ENCODE measurements at places on chromosomes 4 and X.
A peak's percentile ranks its signal among the peaks of the same experiment; 100 is the strongest.

DNA sequence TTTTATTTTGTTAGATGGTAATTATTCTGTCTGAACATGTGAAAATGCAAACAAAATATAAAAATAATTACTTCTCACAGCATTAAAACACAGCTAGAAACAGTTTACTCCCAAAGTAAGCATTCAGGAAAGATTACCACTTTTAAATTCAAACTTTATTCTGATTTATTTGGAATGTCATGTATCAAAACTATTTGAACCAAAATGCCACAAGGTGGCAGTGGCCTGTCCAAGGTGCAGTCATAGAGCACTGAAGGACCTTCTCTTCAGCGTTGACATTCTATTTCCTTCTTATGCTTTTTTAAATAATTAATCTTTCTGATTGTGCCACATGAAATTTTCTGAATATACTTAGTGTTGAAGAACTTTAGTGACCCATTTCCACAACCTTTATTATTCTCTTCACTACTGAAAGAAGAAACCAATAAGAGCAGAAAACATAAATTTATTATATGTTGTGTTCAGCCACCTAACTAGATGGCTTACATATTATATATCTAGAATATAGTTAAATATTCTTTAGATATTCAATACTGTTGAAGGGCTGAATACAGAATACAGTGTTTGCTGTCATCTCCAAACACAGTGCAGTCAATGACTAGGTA, 283.6 kb downstream of the CFAP299 start:
- DNase-seq: no peak

- DNase-seq: no peak
Observed at GRCh38 chrX:101232316-101232715, 12.7 kb downstream of the DRP2 start.

DNA sequence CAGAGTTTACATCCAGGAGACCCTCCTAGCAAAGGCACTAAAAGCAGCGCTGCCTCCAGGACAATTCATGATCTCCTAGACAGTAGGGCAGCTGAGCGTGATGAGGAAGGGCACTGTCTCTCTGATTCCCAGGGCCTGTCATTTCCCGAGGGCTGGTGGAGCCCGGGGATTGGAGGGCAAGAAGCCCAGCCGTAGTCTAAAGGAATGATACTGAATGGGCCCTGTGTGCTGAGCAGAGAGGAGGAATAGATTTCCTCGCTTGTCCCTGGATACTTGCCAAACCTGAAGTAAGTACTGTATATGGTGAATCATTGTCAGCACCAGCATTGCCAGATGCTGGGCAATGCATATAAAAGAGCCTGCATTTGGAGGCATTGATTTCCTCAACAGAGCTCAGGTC, 88.0 kb upstream of the SLITRK2 start:
- DNase-seq: no peak

- DNase-seq: no peak
Observed at GRCh38 chr4:169205075-169205743, 65.5 kb downstream of the SH3RF1 start.

DNA sequence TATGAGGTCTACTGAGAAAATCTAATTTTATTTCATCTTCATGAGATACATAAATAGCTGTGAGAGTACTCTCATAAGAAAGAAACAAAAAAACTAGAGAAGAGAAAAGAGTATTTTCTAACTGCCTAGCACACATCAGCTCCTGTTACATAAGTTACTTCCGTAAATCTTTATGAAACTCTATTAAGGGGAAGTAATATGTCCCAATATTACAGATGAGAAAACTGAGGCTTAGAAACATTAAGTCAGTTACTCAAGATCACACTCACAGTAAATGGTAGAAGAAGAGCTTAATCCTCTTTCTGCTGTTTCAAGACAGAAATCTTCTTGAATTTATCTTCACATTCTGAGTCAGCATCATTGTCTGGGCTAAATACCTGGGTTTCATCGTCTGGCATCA, 164.1 kb downstream of the DTHD1 start:
- DNase-seq: no peak

- DNase-seq: no peak
Observed at GRCh38 chr4:27791640-27792039, 931.0 kb downstream of the STIM2 start.

DNA sequence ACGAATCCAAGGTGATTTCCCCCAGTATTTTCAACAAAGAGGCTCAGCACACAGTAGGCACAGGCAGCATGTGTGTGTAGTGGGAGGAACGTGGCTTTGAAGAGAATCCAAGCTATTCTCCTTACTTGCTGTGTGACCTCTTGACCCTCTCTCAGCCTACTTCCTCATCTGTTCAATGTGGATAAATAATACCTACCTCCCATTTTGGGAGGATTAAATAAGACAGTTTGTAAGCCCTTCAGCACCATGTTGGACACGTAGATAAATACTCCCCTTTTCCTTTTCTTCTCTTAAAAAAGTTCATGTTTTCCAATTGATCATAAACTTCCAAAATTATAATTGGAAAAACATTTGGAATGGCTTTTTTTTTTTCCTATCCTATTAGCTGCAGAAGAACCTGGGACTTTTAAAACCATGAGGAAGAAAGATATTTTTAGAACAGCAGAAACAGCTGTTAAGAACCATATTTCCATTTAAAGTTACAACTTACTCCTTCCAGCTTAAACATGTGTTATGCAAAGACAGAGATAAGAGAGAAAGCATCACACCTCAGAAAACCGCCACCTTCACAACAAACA, 56.1 kb upstream of the TMEM131L start:
- no peak for DNase-seq

- DNase-seq: no peak
Observed at GRCh38 chr4:124903995-124904722, 191.6 kb upstream of the ANKRD50 start.

GRCh38 chrX:20668550-20668949, 401.8 kb upstream of the RPS6KA3 start:
- DNase-seq: no peak

- no peak for DNase-seq
Observed at GRCh38 chrX:104370089-104370488, 115.4 kb upstream of the ESX1 start.

- no peak for DNase-seq
Observed at GRCh38 chr4:101795704-101796103, 5.2 kb downstream of the BANK1 start.

DNA sequence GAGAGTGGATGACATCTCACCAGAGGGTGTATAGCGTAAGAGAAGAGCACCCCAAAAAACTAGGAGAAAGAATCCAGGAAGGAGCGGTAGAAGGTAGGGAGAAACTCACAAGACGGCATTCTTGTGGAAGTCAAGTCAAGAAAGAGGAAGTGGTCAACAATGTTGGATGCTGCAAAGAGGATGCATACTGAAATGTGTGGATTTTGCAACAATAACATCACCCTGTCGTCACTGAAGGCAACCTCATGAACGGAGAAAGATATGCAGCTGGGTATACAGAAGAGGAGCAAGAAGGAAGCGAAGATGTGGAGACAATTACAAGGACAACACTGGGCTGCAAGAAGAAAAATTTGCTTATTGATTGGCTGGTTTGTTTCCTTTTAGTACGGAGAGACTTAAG, 11.4 kb upstream of the TAPT1 start:
- no peak for DNase-seq

- DNase-seq: no peak
Observed at GRCh38 chr4:130855533-130855932, 1759.6 kb downstream of the C4orf33 start.

- DNase-seq: no peak
Observed at GRCh38 chrX:129984111-129984958, 1.9 kb downstream of the BCORL1 start.

GRCh38 chr4:152500800-152501434, 35.0 kb downstream of the FBXW7 start:
- peak; percentile 86 for DNase-seq

- DNase-seq: no peak
Observed at GRCh38 chr4:84582988-84583875, at the start of gene CDS1. Gene CDS1, plus strand, starts transcription at chr4:84583127. Its CDS starts 275 bp downstream, at chr4:84583402.

DNA sequence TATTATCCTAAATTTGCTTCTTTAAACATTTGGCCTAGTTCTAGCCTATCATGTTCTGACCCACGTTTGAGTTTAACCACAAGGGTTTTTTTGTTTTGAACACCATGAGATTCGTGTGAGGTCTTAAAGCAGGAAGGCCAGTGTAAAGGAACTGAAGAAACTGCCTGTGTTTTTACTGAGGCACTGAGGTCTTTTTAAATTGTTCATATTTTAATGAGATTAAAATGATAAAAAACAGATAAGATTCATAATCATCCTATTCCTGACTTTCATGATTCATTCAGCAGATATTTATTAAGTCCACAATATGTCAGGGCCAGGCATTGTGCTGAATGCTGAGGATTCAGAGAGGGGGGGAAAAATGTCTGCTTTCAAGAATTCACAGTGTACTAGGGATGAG, 3.2 kb downstream of the RPS6KA3 start:
- no peak for DNase-seq

GRCh38 chrX:52923781-52924241, 26.7 kb downstream of the FAM156B start:
- DNase-seq: no peak

GRCh38 chr4:99013402-99013843, 17.9 kb downstream of the METAP1 start:
- no peak for DNase-seq

DNA sequence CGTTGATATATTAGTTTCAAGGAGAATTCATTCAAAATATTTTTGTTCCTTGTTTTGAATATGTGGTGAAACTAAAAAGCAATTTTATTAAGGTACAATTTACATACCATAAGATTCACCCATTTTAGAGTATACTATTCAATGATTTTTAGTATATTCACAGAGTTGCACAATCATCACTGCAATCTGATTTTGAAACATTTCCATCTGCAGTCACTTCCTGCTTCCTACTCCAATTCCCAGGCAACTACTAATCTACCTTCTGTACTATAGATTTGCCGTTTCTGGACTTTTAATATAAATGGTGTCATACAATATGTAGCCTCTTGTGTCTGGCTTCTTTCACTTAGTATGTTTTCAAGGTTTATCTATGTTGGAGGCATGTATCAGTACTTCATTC, 71.3 kb downstream of the SLC9A7 start:
- no peak for DNase-seq

GRCh38 chr4:2925496-2925895, 37.7 kb downstream of the NOP14 start:
- DNase-seq: no peak

GRCh38 chr4:38383646-38384121, 280.3 kb upstream of the KLF3 start:
- no peak for DNase-seq

DNA sequence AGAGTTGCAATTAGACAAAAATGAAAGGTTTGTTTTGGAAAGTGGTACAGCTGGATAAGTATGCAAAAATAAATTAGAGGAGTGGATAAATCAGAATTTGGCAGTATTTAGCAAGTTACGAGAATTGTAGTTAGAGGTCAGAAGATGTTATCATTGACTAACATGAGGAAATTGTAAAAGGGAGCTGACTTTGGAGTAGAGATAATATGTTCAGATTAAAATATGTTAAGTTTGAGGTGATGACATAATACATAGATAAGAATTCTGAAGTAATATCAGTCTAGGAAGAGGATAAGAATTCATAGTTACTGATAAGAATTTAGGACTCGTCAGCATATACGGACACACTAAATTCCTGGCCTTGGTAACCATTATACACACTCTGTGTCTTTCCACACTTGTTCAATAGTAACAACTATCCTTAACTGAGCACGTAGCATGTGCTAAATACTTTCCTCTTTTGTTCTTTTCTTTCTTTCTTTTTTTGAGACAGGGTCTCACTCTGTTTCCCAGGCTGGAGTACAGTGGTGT, 4.1 kb upstream of the EPGN start:
- no peak for DNase-seq

- DNase-seq: no peak
Observed at GRCh38 chr4:174256277-174256713, 27.2 kb downstream of the FBXO8 start.

DNA sequence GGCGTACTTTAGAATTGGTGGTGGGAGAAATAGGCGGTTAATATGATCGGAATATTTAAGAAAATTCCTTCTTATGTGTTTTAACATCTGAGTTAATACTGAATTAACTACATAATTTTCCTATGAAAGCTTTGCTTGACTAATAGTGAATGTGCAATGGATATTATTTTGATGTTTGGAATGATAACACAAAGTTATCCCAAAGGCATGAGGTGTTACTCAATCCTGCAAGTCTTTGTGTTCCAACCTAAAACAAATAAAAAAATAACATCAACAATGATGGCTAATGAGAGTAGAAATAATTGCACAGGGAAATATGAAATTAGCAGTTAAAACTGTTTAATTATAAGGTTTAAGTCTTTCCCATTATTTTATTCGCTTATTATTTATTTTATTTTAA, 183.6 kb upstream of the ARSJ start:
- DNase-seq: no peak

DNA sequence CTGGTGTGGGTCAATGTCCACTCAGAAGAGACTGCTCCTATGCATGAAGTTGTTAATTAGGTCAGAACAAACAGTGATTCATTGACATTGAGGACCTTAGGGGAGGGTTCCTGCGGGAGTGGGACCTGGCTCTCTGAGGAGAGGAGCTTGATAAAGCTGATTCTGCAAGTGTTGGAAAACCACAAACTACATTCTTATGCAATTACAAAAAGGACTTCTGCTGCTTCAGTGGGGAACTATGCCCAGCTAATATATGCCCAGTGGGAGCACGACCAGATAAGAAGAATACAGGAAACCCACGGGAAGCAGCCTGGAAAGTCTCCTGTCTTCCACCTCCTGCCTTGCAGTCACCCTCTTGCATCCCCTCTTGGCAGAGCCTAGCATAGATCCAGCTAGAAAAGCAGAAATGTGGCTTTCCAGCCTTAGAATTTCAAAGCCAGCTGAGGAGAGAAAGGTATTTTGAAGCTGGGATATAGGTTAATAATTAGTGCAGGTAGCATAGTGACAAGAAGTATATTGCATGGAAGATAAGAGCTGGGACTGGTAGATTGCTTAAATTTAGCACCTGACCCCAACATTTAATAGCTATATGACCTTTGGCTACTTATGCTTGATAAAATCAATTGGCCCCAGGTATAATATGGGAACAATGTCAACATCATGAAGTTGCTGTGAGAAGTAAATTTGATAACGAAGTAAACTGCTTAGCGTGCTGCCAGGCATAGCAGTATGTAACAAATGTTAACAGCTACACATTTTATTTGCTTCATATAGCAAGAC, 34.9 kb upstream of the UGT8 start:
- DNase-seq: no peak

GRCh38 chrX:20260885-20261284, 5.8 kb downstream of the RPS6KA3 start:
- no peak for DNase-seq

DNA sequence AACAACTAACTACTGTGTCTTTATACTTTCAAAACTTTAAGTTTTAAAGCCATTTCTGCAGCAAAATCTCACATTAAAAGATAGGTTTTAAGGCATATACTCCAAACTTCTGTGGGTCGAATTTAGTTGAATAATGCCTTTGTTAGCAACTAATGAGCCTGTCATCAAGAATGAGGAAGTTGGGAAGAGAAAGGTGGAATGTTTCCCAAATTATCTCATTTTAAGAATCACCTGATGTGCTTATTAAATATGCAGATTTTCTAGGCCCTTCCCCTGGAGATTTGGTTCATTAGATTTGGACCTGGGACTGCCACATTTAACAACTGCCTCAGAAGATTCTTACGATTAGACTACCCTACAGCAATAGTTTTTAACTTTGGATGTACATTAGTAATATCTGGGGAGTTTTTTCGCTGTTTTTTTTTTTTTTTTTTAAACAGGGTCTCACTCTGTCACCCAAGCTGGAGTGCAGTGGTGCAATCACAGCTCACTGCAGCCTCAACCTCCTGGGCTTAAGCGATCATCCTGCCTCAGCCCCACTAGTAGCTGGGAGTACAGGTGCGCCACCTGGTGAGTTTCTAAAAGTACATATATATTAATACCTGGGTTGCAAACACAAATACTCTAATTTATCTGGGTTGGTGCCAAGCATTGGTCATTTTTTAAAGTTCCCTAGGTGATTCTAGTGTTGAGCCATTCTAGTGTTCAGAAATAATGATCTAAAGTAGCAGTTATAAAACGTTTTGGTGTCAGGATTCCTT, 16.1 kb upstream of the TASL start:
- peak; percentile 3 for DNase-seq

Data from T-helper 2 cell (primary cell).